ENCODE measurements at places on chromosomes 7 and 10.

DNA sequence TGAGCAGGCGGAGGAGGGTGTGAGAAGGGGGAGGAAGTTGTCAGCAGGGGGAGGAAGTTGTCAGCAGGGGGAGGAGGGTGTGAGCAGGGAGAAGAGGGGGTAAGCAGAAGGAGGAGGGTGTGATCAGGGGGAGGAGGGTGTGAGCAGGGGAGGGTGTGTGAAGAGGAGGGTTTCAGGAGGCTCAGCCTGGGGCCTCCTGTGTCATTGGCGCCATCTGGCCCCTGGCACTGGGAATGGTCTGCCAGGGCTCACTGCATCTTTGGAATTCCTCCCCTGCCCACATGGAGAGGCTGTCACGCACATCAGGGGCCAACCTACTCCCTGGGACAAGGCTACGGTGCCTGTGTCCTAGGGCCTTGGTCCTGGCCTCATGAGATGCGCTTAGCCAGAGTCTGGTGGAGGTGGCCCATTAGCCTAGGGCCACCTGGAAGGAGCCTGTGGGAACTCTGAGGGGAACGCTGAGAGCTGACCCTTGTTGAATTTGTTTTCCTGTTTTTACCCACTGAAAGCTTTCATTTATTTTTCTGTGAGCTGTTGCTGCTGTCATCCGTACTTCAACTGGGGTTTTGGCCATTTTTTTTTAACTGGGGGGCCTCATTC, 18.0 kb downstream of the CAMK2B start:
- DNase-seq = peak; percentile 29

DNA sequence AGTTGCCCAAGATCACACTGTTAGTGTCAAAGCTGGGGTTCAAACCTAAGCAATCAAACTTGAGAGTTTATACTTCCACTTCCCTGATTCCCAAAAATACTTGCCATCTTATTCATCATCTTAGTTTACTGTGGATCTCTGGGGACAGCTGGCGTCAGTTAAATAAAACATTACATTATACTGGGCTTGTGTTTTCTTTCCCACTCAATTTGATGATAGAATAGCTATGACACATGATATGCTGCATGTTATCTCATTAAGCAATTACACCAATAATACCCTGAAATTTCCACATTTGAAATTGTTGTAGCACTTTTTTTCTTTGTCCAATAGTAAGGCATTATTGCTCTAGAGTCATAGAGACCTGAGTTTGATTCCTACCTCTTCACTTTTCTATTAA, 62.9 kb upstream of the MXI1 start:
- no peak for DNase-seq

DNA sequence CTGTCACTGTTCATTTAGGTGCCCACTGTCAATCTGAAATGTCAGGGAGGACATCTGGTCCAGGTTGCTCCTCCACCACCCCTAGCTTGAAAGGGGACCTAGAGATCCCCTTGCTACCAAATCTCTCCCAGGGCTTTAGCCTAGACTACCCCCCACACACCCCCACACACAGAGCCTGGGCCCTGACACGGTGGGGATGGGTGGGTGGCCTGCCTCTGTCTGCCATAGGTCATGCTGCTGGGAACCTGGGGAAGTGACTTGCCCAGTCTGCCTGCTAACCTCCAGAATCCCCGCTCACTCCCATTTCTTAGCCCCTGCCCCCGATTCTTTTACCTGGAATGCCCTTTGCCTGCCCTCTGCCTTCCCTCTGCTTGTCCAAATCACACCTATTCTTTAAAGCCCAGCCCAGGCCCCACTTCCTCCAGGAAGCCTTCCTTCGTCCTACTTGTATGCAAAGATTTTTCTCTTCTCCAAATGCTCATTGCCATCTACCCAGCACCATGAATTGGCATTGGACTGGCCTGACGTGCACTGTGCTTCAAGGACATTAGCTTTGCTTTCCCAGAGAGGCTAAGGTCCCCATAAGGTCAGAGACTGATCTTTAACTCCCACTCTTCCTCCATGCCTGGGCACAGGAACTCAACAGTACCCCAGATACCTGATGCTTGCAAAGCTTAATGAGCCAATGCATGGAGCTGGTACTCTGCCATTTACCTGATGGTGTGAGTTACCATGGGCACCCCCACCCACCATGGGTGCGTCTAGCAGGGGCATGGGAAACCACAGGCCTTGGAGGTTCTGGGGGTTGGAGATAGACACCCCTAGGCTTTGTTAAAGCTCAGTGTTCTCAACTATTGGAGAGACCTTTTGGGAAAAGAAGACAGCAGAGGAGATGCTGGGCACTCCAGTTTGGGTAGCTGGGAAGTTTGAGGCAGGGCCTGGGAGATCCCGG, 2.0 kb upstream of the SMARCD3 start:
- DNase-seq = no peak

DNA sequence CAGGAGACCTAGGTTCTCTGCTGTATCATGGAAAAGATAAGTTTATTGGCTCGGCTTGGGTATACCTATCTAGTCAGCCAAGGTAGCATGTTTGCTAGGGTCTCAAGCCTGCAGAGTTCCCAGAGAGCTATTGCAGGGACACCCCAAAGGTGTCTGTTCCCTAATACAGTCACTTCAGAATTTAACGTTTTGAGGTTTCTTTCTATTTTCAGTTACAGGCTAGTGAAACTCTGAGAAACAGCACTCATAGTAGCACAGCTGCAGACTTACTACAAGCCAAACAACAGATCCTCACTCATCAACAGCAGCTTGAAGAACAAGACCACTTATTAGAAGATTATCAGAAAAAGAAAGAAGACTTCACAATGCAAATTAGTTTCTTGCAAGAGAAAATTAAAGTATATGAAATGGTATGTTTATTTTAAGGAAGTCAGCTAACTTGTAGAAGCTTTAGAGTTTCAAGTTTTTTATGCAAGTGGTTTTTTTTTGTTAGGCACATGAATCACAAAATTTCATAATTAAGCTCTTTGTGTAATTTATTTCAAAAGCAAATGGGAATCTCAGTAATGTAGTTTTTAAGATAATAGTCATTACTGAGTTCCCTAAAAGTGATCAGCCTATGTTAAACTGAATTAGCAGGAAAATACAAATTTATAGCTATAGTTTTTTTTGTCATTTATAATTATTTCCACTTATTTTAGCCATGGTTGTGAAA, 54.9 kb downstream of the AKAP9 start:
- no peak for DNase-seq

DNA sequence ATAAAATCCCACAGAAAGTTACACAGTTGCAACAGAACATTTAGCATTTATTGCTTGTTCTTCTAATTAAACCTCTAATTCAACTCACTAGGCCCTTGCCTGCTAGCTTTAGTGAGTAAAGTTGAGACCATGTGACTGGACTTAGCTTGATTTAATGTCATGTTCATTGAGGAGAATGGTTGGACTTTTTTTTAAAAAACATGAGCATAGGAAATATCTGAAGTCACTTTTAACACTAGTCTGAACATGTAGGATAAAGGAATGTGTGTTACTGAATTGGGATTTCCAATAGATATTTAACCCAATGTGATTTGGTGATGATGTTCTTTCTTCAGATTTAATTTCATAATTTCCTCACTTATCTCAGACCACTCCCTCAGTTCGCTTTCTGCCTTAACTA, 24.6 kb upstream of the GLCCI1 start:
- peak; percentile 78 for DNase-seq

DNA sequence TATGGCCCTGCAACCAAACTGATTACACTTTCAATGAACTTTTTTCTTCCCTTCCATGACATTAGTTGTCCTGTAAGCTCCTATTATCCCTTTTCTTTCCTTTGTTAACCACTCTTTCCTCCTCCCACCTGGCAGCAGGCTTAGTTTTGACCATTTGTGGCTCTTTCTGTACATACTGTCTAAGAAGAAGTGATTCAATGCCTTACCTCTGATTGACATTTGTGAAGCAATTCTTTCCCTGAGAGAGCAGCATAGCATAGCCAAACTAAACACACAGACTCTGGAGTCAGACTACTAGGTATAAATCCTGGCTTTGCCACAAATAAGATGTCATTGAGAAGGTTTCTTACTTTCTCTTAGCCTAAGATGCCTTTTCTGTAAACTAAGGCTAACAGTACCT, 48.9 kb downstream of the AHR start:
- DNase-seq = no peak

DNA sequence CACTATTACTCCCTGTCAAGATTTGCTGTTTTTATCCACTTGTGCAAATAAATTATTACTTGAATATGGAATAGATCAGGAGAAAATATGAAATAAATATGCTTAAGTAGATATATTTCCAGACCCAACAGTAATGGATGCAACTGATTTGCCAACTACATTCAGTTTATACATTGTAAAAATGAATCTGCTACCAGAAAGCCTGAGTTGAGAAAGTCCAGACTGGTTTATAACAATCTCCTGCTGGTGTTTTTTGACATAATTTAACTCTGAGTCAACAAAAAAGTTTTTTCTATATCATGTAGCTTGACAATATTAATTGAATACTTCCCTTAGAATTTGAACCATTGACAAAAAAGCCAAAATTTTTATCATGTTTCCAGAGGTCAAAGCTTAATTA, 265.8 kb upstream of the SEMA3D start:
- no peak for DNase-seq
